ENCODE measurements at places on chromosomes 2 and 18.

GRCh38 chr2:74864728-74865722 lies 31.1 kb downstream of the HK2 start:
- DNase-seq: no peak

DNA sequence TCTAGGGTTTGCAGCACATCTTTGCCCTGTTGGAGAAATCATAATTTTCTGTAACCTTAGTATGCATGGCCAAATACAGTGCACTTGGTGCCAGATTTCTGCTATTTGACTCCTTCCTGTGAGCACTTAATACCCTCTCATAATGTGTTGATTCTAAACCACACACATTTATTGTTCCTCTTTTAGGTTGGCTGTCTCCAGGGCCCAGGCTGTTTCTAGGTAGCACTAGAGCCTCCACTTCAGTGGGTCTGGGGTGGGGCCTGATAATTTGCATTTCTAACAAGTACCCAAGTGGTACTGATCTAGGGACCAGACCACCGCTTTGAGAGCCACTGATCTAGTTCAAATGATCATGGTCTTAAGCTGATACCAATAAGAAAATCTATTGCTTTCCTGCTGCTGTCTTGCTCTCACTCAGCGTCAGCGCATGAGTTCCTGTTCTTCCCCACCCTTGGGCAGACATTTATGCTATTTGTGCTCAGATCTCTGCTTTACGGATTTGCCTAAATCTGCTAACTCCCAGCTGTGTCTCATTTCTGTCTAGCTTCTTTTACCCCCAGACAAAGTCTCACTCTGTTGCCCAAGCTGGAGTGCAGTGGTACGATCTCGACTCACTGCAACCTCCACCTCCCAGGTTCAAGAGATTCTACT lies 7.4 kb downstream of the PTRHD1 start:
- DNase-seq: peak; percentile 92

- no peak for DNase-seq
Observed at GRCh38 chr2:134163336-134163735, 90.5 kb upstream of the MGAT5 start.

DNA sequence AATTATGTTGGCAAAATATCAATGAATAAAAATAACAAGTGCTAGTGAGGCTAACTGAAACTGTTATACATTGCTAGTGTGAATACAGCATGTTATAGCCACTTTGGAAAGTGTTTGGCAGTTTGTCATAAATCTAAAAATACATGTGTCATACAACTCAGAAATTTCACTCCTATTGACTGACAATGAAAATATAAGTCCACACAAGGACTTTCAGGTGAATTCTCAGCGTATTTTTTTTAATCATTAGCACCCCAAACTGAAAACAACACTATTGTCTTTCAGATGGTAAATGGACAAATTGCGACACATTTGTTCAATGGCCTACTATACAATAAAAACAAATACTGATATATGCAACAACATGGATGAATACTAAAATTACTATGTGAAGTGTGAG lies 884.8 kb downstream of the TRIB2 start:
- DNase-seq: no peak

- DNase-seq: peak; percentile 65
Observed at GRCh38 chr18:13797157-13797611, 26.8 kb upstream of the MC5R start.

DNA sequence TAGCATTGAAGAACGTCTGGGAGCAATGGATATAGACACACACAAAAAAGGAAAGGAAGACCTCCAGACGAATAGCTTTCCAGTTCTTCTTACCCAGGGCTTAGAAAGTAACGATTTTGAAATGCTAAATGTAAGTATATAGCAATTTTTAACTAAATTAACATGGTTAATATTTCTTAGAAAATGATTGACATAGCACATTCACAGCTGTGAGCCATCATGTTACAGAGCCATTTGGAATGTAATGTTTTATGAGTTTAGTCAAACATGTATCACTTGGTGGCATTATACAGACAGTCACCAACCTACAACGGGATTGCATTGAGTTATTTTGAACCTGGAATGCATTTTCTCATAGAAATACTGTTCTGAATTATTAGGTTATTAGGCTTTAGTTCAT lies 35.1 kb downstream of the WDR43 start:
- DNase-seq: no peak

GRCh38 chr2:203730883-203731282 lies 24.4 kb downstream of the CD28 start:
- no peak for DNase-seq

DNA sequence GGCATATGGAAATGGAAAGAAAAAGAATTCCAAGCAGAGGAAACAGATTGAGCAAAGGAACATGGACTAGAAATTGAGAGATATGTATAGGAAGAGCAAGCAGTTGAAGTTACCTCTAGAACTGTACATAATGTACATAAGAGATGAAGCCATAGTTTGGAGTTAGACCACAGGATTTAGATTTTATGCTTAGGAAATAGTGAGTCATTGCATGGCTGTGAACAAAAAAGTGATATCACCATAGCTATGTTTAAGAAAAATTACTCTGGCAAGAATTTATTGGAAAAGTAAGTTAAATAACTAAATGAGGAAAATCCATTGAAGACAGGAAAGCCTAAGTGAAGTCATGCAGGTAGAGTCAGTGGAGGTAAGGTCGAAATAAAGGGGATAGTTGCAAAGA lies 99.4 kb upstream of the GALNT5 start:
- DNase-seq: no peak

GRCh38 chr2:117232305-117232704 lies 582.2 kb upstream of the DDX18 start:
- no peak for DNase-seq

GRCh38 chr2:38074764-38075506 lies 1.0 kb downstream of the CYP1B1 start:
- DNase-seq: no peak

GRCh38 chr2:168160897-168161296 lies 86.5 kb downstream of the STK39 start:
- DNase-seq: no peak

GRCh38 chr2:198385326-198385725 lies 580.9 kb downstream of the PLCL1 start:
- no peak for DNase-seq

GRCh38 chr2:196307775-196308305 lies 136.5 kb upstream of the STK17B start:
- no peak for DNase-seq

- no peak for DNase-seq
Observed at GRCh38 chr2:108084311-108084710, 98.0 kb downstream of the SLC5A7 start.

DNA sequence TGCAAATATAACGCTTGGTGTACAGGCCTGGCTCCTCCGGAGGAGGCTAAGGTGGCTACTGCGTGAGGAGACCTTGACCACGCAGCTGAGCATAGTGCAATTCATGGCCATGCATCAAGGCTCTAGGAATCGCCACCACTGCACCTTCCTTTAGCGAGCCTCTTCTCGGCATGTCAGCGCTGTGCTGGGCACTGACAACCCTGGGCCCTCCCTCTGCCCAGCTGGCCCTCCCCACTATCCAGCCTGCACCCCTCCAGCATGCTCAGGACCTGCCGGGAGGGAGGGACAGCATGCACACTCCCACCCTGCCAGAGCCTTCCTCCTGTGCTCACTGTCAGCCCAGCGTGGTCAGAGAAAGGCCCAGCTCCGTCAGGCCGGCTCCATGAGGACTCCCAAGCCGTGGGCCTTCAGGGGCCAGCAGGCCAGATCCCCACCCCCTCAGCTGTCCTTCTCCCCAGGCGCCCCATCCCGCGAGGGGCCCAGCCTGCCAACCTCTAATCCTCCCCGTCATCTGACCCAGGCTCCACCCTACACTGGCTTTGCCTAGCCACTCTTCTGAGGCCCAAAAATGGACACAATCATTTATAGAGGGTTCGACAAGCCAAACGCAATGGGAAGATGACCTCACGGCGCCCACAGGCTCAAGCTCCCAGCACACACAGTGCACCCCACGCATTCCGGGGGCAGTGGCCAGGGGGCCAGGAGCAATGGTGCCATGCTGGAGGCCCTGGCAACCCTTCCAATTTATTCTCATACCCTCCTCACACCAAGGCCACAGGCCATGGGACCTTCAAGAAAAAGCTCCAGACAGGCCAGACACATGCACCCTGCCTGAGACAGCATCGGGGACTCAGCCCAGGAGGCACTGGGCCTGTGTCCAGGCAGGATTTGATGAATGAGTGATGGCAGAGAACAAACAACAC lies 3.5 kb downstream of the BIN1 start:
- no peak for DNase-seq

DNA sequence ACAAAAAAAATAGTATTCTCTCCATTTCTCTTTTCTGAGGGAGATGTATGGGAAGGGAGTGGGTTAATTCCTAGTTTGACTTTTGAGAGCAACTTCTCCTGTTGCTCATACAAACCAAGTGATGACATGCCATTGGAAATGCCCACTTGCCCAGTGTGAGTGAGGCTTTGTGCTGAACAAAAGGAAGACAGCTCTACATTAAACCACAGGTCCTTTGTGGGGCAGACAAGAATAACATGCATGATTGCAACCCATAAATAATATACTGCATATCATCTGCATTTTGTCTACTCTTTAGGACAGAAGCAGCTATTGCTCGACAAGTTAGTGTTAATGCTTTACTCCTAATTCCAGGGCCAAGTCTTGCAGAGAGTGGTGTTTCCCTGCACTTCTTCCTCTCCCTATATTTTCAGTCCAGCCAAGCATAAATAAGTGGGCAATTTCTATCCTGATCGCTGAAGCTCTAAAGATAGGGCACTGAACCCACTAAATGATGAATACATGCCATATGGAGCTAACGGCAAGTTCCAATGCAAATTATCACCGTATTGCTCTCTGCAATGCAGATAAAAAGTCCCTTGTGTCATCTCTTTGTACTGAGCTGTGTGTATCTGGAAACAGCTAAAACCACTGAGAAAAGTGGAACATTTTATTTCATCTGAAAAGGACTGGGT lies 19.4 kb upstream of the EHBP1 start:
- no peak for DNase-seq

- no peak for DNase-seq
Observed at GRCh38 chr2:38700881-38701458, 35.1 kb downstream of the GALM start.

GRCh38 chr2:42804338-42804737 lies 12.0 kb upstream of the HAAO start:
- DNase-seq: no peak

- DNase-seq: no peak
Observed at GRCh38 chr18:293536-293935, 25.7 kb upstream of the THOC1 start.

DNA sequence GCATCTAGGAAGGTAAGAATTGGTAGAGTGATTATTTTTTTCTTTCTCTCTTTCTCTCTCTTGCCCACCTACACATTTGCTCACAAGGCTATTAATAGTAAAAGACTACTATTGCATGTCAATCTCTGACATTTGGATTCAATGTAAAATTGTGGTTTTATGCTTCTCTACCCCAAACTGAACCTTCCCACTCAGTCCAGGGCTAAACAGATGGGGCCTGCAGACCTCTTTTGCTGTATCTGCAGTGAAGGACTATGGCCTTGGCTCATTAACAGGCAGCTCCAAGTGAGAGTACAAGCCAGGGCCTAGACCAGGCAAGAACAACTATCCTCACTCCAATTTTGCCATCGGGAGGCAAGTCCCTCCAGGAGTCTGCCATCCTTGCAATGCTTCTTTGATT lies 68.3 kb upstream of the ARL4C start:
- DNase-seq: peak; percentile 10

DNA sequence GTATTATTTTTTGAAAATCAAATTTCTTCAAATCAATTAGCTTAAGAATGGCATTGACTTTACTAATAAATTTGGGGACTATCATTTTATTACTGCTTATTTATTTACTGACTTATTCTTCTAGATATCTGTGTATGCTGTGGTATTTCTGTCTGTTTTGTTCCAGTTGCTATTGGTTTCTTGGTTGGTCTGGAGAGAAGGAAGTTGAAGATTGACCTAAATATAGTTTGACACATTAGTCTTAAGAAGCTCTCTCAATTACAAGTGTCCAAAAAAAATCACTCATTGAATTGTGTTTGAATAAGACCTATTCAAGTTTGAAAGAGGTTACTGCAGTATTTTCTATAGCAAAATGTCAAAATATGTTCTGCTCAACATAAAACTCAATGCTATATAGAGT lies 153.3 kb upstream of the KYNU start:
- no peak for DNase-seq

DNA sequence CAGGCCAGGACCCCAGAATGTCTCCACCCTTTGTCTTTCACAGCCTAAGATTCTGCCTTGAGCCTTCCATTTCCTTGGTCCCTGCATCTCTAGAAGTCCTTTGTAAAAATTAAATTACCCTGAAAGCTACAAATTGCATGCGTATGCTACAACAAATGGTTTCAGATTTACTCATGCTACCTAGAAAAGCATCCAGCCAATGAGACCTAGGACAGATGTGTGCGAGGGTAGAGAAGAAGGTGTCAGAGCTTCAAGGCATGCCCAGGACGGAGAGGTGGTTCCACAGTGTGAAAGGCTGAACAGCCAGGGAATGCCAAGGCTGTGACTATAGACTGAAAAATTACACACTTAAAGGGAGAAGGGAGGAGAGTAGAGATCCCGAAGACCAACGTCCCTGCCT lies 40.2 kb downstream of the CCBE1 start:
- no peak for DNase-seq

DNA sequence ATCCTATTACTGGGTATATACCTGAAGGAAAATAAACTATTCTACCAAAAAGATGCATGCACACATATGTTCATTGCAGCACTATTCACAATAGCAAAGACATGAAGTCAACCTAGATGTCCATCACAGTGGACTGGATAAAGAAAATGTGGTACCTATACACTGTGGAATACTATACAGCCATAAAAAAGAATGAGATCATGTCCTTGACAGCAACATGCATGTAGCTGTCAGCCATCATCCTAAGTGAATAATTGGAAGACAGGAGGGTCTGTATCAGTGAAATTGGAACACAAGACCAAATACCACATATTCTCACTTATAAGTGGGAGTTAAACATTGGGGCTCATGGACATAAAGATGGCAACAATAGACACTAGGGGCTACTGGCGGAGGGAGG lies 27.7 kb upstream of the TWIST2 start:
- no peak for DNase-seq

DNA sequence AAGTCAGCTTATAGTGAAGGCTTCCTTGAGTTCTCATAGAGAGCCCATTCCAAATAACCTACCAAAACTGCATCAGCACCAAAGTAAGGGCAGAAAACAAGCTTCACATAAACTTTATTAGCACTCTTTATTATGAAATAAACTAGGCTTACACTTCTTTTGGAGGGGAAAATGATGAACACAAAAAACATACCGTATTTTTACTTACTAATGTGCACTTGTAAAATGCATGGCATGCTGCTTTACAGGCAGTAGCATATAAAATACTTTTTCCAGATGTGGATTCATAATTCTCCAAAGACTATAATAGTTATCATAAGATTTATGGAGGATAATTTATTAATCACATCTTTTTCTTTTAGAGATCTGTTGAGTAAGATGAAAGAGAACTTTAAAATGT lies 133.9 kb downstream of the OSR1 start:
- DNase-seq: no peak
